ENCODE measurements at places on chromosomes 5 and 9.

DNA sequence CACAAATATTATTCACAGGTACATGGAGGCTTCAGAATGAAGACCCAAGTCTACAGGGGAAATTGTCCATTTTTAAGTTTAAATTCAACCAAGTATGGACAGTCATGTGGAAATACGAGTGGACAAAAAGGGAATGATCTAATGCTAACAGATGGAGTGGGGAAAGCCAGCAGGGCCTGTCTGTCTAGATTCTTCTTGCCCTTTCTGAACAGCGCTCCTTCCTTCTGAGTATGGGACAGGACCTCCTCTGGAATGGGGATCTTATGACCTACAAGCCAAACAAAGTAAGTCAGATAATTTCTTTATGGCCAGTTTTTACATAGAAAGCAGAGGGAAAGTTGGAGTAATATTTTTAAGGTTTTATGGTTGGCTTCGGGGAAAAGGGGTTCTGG is 119.8 kb upstream of the NEK6 start:
- DNase-seq: no peak

- DNase-seq: no peak
These were observed 12.1 kb downstream of the FAM78A start for GRCh38 chr9:131264231-131264630.

- no peak for DNase-seq
These were observed 71.7 kb downstream of the APBA1 start for GRCh38 chr9:69600314-69601047.

DNA sequence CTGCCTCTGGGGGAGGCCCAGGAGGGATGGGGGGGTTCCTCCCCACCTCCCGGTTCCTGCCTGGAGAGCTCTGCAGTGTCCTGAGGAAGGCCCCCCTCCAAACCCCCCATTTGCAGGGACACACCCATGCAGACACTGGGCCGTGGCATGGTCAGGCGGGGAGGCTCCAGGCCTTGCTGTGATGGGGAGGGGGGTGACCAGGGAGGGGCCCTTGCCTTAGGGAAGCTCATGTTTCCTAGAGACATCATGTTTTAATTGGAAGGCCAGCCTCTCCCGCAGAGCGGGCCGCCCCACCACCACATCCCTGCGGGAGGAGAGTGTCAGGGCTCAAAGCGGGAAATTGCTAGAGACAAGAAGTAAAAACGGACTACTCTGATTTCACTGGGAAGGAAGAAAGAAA is 12.0 kb downstream of the PRRX2 start:
- DNase-seq: no peak
